Keratinocyte (primary cell): ENCODE measurements at places on chromosomes 4 and X.
A peak's percentile ranks its signal among the peaks of the same experiment; 100 is the strongest.

DNA sequence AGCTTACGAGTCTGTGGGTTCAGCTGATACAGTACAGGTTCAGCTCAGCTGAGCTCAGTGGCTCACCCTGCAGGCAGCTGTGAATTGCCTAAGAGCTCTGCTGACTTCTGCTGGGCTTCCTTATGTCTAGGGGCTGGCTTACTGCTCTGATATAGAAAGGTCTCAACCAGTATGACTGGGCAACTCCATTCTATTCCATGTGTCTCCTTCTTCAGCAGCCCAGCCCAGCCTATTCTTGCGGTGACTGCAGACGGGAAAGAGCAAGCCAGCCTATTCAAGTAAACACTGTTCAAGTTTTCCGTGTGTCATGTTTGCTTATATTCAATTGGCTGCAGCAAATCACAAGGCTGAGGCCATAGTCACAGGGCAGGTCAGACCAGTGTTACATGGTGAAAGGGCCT, 615.4 kb upstream of the ZFP42 start:
- no peak for DNase-seq

- DNase-seq, result no peak
Measured at GRCh38 chrX:152817078-152817764, 13.3 kb downstream of the CETN2 start.

DNA sequence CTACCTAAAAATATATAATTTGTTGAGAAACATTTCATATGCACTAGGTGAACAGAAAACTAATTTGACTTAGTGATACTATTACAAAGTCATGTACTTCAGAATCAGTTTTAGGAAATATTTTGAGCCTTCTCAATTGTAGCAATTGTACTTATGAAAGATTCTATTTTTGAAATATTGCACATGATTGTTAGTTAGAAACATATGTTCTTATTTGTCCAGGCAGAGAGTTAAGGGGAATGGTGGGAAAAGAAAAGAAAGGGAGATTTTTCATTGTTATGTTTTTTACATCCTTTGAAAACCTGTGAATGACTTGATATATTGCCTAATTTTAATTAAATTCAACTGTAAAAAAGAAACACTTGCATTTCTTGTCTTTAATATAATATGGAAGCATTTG, 66.0 kb downstream of the GLRB start:
- no peak for DNase-seq

DNA sequence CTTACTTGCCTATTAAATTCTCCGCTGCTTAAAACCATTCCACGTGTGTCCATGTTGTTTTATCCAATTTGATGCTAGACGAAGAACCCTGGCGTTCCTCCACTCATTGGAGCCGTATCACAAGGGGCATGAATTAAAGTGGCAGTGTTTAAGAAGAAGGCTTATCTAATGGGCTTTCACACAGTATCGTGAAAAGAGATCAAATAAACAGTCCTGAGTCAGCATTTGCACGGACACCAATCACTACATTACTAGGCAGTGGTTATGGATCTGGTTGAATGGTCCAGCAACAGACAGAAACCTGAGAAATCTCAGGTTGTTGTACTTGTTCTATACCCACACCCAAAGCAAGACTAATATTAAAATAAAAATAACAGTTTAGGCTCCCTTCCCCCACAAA, 671.6 kb downstream of the FAT4 start:
- no peak for DNase-seq

- DNase-seq, result no peak
Measured at GRCh38 chr4:16029262-16029661, 54.6 kb downstream of the PROM1 start.

GRCh38 chr4:164207460-164207859, 546.5 kb upstream of the SMIM31 start:
- no peak for DNase-seq

- DNase-seq, result no peak
Measured at GRCh38 chrX:107625739-107626138, 2.6 kb upstream of the PRPS1 start.

DNA sequence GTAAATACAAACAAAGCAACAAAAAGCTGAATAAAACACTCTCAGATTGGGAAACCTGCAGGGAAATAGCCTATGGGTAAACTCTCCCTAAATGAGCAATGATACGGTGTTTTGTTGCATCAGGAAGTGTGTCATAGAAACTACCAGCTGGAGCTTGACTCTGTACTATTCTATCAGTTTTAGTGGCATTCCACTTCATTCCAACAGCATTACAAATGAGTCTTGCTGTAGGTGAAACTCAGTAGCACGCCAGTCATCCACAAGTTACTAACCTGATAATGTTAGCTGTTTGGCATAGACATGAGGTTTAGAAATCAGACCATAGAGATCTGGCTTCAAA, 24.9 kb downstream of the FGFBP1 start:
- peak; percentile 98 for DNase-seq

DNA sequence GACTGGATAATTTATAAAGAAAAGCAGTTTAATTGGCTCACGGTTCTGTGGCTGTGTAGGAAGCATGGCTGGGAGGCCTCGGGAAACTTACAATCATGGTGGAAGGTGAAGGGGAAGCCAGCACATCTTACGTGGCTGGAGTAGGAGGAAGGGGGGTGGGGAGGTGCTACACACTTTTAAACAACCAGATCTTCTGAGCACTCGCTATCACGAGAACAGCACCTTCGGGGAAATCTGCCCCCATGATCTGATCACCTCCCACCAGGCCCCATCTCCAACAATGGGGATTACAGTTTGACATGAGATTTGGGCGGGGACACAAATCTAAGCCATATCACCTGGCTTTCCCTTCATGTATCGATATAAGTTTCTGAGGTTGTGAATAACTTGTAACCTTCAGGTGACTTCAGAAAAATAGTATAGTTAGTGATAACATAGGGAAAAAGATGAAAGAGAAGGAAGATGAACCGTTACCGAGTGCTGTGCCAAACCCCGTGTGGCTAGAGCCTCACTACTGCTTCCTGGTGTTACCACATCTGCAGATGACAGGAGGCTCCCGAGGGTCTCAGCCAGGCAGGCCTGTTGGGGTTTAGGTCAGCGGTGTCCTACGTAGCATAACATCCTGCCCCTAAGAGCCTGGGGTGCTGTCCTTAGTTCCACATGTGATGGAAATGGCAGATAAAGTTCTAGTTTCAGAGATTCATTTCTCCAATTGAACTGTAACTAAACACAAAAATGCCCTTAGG, 103.5 kb downstream of the TNIP2 start:
- DNase-seq, result no peak

DNA sequence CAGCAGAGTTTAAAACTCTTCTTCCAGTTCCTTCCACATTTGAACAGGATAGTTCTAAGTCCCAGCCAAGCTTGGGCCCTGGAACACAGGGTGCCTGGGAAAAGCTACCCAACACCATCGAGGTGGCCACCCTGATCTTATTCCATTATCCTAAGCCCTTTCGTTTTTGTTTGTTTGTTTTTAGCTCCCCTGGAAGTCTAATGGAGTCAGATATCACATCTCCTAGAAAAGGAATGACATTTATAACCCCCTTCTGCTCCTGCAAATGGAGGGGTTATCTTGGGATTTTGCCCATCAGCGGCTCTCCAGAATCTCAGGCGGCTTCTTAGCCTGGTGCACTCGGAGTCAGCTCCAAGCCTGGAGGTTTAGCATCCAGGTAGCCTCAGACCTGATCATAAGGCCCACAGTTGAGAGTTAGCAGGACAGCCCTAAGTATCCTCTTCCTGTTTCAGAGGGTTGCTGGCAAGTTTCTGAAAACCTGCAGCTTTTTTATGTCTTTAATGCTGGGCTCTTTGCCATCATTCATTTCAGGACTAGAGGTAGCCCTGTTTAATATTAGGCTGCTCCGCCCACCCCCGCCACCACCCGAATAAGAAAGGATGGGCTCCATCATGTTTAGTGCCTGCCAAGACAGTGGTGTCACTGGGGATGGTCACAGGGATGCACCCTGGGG, 230.0 kb upstream of the LNX1 start:
- DNase-seq, result no peak

- no peak for DNase-seq
Measured at GRCh38 chr4:174538123-174538875, 16.0 kb upstream of the HPGD start.

DNA sequence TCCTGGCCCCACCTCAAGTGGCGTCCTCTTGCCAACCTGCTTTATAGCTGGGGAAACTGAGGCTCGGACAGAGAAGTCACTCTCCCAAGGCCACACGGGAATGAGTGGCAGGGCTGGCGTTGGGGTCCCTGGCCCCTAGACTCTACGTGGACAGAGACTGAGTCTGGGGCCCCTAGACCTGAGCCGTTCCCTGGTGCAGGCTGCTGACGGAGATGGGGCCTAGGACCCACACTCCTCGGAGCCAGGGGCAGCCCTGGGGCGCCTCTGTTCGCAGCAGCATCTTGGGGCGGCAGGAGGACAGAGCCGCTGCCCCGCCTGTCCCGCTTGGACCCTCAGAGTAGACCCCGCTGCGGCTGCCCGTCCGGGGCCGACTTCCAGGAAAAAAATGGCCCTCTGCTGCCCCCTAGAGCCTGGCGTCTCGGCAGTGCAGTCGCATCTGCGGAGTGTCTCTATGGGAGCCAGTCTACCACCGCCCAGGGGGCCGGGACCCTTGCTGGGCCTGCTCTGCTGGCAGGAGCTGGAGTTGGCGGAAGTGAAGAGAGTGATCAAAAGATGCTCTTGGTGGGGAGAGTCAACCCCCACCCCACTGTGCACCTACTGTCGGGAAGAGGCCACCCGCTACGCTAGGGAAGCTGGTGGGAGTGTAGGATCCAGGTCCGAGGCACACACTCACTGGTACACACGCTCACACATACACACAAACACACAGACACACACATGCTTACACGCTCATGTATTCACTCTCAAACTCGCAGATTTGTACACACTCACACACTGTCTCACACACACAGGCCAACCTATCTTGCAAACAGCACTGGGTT, 220.1 kb downstream of the AFAP1 start:
- no peak for DNase-seq

DNA sequence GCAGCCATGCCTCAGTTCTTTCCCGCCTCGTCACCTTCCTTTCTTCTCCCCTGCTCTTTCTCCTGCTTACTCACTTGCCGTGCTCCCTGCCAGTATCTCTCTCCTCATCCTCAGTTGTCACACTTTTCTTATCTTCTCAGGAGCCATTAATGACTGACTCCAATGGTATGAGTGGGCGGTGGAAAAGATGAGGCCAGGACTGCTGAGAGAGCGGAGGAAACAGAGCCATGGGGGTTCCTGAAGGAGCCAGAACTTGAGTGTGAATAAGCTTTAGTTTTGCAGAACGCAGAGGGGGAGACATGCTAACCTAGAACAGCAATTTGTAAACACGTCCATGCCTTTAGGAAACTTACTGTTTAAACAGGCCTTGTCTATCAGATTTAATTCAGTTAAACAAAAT, 126.5 kb downstream of the CHIC2 start:
- DNase-seq, result no peak

DNA sequence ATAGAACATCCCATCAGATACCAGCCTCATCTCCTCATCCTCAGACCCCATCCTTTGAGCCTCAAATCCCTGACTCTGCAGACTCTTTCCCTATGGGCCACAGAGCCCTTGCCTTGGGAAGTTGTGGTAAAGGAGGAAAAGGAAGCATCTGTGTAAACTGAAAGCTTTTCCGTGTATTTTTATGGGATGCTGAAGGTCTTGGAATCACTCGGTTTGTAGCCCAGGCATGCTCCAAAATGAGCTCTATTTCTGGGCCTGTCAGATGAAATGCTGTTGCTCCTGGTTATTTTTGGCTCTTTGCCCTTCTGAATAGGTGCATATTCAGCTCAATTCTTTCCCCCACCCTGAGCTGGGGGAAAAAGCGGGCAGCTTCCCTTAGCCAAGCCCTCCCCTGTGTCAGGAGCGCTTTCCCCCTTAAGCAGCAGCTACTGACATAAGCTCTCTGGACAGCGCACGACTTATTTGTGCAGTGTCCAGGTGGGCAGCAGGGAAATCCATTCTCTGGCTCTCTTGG, 5.0 kb upstream of the SEL1L3 start:
- DNase-seq, result no peak

DNA sequence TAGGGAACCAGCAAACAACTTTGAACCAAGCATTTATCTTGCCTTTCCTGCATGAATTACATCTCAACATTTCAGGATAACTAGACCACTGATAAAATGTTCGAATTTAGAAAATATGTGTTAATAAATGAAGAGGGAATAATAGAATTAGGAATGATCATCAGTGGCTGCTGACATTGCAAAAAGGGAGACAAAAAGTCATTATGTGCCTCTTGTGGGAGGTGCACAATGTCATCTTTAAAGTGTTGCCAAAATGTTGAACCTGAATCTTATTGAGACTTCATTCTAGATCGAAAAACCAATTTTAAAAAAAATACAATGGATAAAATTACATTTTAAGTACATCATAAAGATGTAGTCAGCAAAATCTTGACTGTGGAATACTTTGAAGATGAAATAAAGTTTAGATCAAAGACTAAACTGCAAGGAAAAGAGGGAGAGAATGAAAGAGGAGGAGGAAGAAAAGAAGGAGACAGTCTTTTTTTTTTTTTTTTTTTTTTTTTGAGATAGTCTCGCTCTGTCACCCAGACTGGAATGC, 299.3 kb downstream of the FBXW7 start:
- no peak for DNase-seq

DNA sequence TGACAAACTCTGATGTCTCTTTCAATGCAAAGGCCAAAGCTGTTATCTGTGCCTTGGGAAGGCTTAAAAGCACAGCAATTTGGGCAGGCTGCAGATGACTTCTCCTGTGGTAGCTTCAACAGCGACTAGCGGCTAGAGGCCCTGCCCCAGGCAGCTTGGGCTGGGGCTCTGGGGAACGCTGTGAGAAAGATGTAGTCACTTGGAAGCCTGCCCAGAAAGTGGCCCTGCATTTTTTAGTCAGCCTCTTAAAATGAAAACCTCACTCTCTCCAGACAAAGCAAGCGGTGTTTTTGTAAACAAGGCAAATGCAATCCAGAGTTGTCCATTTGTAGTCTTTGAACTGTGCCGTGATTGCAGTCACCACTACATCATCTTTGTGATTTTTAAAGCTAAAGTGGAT, 27.5 kb downstream of the PCYT1B start:
- no peak for DNase-seq

DNA sequence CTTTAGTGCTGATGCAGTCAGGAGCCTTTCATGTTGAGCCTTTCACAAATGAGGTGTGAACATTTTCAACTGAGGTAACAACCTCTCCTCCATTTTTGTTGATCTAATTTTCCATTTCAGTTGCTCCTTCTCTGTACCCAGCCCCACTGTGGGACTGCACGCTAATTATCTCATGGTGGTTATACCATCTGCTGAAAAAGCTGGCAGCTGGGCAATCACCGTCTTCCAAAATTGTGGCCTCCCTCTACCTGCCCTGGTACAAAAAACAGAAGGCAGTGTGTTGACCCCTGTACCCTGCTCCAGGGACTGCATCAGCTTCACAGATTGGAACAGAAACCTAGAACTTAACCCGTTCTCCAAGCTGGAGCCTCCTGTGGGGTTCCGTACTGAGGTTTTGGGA, 72.4 kb upstream of the LONRF3 start:
- DNase-seq, result no peak

DNA sequence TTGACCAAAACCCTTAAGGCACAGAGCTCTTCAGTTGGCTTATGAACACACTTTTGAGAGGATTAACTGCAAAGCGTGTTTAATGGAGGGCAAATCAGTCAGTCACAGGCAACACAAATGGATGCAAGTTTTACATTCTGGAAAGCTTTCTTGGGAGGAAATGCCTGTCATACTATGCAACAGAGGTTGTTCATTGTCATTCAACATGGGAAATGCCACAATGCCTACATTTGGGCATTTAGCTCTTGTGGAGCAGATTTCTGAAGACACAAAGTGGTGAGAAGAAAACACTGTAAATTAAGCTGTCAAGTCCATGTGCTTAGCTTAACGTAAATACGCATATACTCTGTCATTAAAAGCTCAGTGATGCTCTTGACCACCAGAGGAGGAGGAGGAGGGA, 41.1 kb downstream of the CBLL2 start:
- DNase-seq, result no peak
